ENCODE measurements at places on chromosomes 1 and 21. TPM values are rescaled to one million over a fixed set of nuclear protein-coding genes. Genes with fewer than 3 reads are reported as not detected.

EFCAB7 gene
- total RNA-seq = 2.3 TPM

MCOLN3 gene
- total RNA-seq = 0.12 TPM

UBIAD1 gene
- total RNA-seq = 11.4 TPM

LMX1A gene
- total RNA-seq = 0.14 TPM

CSF3R gene
- 4.1 TPM for total RNA-seq

DNA sequence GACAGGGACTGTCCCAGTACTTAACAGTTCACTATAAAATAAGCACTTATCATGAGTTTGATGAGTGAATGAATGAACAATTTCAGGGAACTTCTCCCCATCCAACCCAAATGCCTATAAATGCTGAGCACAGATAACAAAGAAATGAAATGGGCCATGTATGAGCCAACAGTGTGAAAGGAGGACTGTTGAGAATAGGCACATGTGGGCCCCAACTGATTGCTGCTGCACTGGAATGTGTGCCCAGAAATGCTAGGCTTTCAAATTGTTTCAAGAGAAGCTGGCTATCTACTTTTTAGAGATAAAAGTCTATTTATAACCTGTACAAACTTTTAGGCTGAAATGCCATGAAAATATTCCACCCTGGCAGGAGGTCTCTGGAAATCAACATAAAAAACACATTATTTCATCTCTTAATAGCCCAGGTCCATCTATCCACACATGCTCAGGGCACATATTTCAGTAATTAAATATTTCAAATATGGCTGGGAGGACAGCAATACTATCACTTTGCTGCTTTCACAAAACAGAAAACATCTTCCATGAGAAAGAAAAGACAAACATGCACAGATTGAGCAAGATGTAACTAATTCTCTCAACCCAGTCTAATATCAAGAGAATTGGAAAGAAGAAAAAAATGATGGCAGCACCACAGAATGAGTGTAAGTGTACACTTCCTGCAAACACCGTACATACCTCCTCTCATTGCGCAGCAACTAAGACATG is 49.8 kb downstream of the COLGALT2 start:
- no peak overlapping the region for H3K27ac ChIP-seq
- no peaks in the 10 kb centered on the region for H3K27me3 ChIP-seq
- DNase-seq = no peak

- H3K27me3 ChIP-seq = no peaks in the 10 kb centered on the region
- H3K27ac ChIP-seq = no peak overlapping the region
- no peaks in the 10 kb centered on the region for H3K4me1 ChIP-seq
- no peaks in the 10 kb centered on the region for H3K36me3 ChIP-seq
Measured at GRCh38 chr1:182629499-182630096, 25.4 kb upstream of the RGS16 start.

DNA sequence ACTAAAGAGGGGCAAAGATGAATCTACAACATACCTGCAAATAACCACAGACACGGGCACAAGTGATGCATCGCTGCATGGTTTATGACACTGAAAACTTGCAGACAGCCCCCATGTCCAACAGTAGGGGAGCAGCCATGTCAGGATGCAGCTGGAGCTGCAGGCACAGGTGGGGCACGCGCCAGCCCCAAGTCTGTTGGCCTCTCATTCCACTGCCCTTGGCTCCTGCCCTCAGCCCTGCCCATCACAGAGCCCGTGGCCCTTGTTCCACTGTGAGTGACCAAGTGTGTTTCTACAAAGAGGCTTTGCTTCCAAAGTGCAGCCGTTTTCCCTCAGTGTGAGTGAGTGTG is 3.2 kb upstream of the PADI4 start:
- H3K36me3 ChIP-seq = no peaks in the 10 kb centered on the region
- DNase-seq = no peak
- H3K27ac ChIP-seq = no peak overlapping the region
- H3K4me3 ChIP-seq = no peak overlapping the region

DNA sequence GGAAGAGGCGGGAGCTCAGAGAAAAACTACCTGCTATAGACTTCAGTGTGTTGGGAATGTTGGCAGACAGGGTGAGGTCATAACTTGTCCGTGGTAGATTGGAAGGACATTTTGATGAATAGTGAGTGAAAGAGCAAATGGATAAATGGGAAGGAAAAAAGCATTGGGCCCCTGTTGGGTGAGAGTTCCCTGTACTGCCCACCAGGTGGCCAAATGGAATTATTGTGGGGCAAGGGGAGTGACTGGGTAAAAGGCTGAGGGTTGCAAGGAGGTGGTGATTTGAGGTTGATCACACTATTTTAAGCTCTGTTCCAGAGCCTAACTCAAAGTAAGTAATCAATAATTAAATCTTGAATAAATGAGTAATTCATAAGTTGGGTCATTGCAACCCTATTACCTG is 60.4 kb downstream of the MRPS6 start:
- H3K4me3 ChIP-seq = no peak overlapping the region
- DNase-seq = no peak

- H3K4me1 ChIP-seq = no peaks in the 10 kb centered on the region
- no peaks in the 10 kb centered on the region for H3K36me3 ChIP-seq
- H3K4me3 ChIP-seq = no peak overlapping the region
- DNase-seq = no peak
- H3K27ac ChIP-seq = no peak overlapping the region
Measured at GRCh38 chr1:176540428-176540827, 77.5 kb downstream of the PAPPA2 start.

GRCh38 chr1:55650444-55650843 is 435.3 kb upstream of the USP24 start:
- H3K27ac ChIP-seq = no peak overlapping the region
- H3K36me3 ChIP-seq = no peaks in the 10 kb centered on the region
- no peaks in the 10 kb centered on the region for H3K4me1 ChIP-seq
- no peaks in the 10 kb centered on the region for H3K27me3 ChIP-seq
- DNase-seq = no peak

All from right lobe of liver (tissue), 6 donors.